CD4-positive, alpha-beta T cell treated with Interleukin-10 for 1 hour (primary cell): ENCODE measurements at places on chromosomes 7 and 10.

- no peak for DNase-seq
These were observed 79.3 kb downstream of the ITGB8 start for GRCh38 chr7:20409961-20410360.

- no peak for DNase-seq
These were observed 923.6 kb downstream of the GATA3 start for GRCh38 chr10:8978100-8978499.

- no peak for DNase-seq
These were observed 53.0 kb downstream of the STEAP1B start for GRCh38 chr7:22447008-22447407.

- peak; percentile 14 for DNase-seq
These were observed 50.8 kb downstream of the C10orf120 start for GRCh38 chr10:122648599-122649428.

DNA sequence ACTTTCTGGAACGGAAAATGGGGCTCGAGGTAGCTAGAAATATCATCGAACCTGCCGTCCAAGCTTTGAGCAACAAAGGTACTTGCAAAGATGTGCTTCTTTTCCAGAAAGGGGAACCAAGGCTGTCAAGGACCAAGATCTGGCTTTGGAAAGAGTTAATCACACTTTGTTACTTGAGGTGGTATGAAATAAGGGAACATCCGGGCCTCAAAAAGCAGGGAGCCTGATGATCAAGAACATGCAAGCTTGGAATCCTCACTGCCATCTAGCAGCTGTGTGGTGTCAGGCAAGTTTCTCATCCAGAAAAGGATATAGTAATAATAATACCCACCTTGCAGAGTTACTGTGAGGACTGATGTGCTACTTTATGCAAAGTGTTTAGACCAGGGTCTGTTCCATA, 329.5 kb downstream of the GRID1 start:
- no peak for DNase-seq

GRCh38 chr7:137147338-137147720, 196.2 kb downstream of the PTN start:
- DNase-seq, result no peak
